SW480 (cell line): ENCODE measurements at places on chromosomes 2 and 18.

DNA sequence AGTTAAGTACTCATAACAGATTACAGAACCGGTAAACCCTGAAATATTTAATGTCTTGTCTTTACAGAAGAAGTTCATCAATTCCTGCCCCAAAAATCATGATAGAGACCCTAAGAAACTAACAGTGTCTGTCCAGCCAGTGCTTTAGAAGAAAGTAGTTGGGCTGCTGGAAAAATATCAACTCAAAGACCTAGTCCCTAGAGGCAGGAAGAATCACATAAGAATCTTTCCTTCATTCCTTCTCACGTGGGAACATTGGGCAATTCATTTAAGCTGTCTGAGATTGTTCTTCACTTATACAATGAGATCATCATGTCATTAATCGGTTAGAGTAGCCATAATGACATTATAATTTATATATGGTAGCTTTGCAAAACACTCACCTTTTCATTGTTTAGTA is 156.4 kb downstream of the CCBE1 start:
- no peak for DNase-seq

DNA sequence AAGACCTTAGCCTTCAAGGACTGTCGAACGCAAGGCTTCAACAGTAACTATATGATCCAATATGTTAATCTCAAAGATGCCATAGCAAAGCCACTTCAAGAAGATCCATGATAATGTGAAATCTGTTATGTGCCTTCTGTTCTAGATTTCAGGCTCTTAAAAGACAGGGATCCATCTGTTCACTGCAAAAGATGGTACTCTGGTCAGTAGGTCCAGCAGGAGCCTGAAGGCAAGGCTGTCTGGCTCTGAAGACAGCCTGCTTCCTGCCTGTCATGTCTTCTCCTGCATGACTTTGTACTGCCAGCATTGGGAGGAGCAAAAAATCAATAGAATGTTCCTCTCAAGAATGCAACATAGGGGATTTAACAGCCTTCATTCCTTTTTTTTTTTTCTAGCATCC is 270.8 kb upstream of the PARD3B start:
- DNase-seq: no peak

GRCh38 chr2:68283419-68283812 is 31.1 kb upstream of the PPP3R1 start:
- no peak for DNase-seq

- DNase-seq: no peak
Observed at GRCh38 chr2:78780256-78780655, 245.2 kb upstream of the REG3G start.
